Upper lobe of right lung (tissue), 1 donor: ENCODE measurements at places on chromosomes 3 and 15.

GRCh38 chr3:185992831-185993374, 55.1 kb upstream of the TRA2B start:
- no peak for DNase-seq

- no peak for DNase-seq
Observed at GRCh38 chr3:106004826-106005225, 136.0 kb upstream of the CBLB start.

GRCh38 chr15:23648920-23649515, 1.4 kb upstream of the MAGEL2 start:
- no peak for DNase-seq

GRCh38 chr3:131402391-131403039, 20.9 kb downstream of the NUDT16 start:
- DNase-seq: peak; percentile 73

GRCh38 chr15:58698887-58699641, 50.4 kb downstream of the ADAM10 start:
- DNase-seq: no peak

DNA sequence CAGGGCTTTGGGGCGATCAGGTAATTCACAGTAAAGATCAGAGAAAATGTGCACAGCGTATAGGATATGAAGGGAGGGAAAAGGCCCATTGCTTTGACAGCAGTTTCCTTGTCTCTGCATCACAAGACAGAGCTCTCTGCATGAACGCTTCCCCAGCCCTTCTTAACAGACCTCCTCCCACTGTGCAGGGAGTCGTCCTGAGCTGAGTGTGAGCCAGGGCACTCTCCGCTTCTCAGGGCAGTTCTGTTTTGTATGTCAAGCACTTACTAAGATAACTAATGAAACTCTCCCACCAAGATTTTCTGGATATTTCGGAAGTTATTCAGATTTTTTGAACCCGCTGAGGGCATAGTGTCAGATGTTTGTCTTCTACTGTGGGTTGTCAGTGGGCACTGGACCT, 105.8 kb upstream of the C15orf61 start:
- DNase-seq: no peak

- no peak for DNase-seq
Observed at GRCh38 chr3:29226706-29227105, 54.2 kb upstream of the RBMS3 start.

DNA sequence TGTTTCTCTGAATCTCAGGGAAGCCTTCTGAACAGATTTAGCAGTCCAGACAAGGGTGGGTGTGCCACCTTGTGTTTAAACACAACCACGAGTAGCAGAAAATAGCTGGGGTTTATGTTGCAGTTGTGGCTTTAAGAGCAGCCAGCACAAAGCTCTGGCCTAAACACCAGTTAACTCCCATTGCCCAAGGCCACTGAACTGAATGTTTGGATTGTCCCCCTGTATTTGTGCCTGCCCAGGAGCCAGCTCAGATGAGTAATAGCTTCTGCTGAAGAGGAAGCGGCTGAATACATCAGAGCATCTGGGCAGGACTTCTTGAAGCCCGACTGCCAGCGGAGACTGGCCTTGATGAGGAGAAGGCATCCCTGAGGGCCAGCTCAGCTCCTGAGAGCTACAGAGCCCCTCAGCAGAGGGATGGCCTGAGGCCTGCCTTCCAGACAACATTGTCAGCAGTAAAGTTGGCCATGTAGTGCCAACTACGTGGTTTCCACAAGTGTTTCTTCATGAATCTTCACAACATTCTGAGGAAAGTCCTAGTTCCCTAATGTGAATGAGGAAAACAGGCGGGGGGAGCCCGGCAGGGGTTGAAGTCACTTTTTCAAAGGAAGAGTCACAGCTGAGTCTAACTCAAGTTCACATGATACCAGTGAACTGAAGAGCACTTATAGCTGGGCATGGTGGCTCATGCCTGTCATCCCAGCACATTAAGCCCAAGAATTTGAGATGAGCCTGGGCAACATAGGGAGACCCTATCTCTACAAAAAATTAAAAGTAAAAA, 65.8 kb upstream of the ZBTB38 start:
- no peak for DNase-seq

DNA sequence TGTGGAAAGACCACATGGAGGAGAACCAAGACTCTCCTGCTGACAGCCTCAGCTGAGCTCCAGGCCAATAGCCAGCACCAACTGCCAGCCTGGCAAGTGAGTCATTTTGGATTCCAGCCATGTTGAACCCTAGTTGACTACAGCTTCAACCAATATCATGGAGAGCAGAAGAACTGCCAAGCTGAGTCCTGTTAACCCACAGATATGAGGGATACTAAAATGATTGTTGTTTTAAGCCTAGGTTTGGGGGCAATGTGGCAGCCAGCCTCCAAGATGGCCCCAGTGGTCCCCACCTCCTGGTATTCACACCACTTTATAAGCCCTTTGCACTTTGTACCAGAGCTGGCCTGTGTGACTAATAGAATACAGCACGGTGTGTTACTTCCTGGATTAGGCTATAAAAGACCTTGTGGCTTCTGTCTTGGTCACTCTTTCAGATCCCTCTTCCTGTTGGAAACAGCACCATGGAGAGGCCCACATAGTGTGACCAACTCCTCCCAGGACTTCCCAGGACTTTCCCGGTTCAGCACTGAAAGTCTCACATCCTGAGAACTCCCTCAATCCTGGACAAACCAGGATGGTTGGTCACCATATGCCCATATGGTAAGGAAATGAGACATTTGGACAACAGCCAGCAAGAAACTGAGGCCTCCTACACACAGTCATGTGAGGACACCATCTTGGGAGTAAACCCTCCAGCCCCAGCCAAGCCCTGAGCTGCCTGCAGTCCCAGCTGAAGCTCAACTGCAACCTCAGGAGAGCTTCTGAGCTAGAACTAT, 32.4 kb upstream of the CDV3 start:
- no peak for DNase-seq

GRCh38 chr3:149902498-149903139, 68.1 kb downstream of the PFN2 start:
- DNase-seq: no peak

GRCh38 chr3:142960322-142960850, 3.1 kb downstream of the PAQR9 start:
- DNase-seq: no peak

DNA sequence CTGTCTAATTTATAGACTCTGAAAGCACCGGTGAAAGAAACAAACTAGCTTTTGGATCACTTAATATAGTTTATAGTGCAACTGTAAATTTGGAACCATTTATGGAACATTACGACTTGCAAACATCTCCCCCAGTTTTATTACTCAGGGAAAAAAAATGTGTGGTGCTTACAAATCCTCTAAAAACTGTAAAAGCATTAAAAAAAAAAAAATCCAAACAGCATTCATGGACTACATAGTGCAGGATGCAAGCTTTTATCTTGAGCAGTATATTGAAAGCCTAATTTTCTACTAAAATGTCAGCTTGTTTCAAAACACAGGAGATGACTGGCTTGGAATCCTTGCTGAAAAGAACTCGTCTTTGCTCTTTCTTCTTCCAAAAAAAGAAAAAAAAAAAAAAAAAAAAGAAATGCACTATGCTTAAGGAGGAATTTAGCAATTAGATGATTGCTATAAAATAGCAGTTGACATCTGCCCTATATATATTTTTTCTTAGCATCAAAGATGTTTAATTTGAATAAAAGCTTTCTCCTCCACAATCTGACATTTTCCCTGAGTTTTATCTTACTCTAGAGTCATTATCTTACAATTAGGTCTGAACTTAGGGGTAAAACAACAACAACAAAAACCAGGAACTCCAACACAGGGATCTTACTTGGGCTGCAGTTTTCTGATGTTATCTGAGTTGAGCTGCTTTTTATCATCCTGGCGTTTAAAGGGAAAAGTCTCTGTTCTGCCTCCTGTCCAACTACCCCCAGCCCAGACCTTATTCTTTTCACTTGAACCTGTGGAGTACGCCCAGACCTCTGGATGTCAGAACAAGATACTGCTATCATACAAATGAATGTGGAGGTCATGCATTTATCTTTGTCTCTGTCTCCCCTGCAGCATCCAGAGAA, 62.6 kb upstream of the PDZRN3 start:
- no peak for DNase-seq

- DNase-seq: no peak
Observed at GRCh38 chr3:16229681-16230080, 35.1 kb downstream of the DPH3 start.

DNA sequence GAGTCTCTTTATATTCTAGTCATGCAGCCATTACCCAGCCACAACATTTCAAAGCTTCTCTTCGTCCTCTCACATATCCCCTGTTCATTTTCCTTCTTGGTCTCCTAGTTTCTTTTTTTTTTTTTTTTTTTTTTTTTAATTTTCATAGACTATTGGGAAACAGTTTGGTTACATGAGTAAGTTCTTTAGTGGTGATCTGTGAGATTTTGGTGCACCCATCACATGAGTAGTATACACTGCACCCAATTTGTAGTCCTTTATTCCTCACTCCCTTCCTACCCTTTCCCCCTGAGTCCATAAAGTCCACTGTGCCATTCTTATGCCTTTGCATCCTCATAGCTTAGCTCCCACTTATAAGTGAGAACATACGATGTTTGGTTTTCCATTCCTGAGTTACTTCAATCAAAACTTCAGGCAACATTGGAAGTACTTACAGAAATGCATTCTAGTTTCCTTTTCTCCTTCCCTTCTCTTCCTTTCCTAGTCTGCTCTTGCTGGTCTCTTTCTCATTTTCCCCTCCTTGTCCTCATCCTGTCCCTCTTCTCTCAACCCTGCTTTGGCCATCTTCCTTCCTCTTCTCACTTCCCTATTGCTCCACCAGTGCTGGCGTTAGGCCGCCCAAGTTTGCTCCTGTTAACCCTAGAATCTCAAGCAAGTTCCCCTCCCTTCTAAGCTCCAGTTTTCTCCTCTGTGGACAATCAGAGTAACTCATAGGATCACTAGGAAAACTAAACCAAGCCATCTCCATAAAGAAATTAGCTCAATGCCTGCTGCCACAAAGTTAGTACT, 4.8 kb downstream of the ATP8B4 start:
- DNase-seq: peak; percentile 68
